Motor neuron (in vitro differentiated cells): ENCODE measurements at places on chromosomes 5 and 9. TPM values are rescaled to one million over a fixed set of nuclear protein-coding genes. Genes with fewer than 3 reads are reported as not detected.
A peak's percentile ranks its signal among the peaks of the same experiment; 100 is the strongest.

GRCh38 chr5:33761139-33761538 lies 130.7 kb downstream of the ADAMTS12 start:
- ATAC-seq, result peak; percentile 91

The CD72 gene
- 0.72 and 5.9 TPM in 2 replicates for total RNA-seq

- no peak for ATAC-seq
These were observed 9.7 kb upstream of the C9orf152 start for GRCh38 chr9:110217656-110218099.

The NUTM2G gene
- total RNA-seq, result 0.63 and 0.77 TPM in 2 replicates

DNA sequence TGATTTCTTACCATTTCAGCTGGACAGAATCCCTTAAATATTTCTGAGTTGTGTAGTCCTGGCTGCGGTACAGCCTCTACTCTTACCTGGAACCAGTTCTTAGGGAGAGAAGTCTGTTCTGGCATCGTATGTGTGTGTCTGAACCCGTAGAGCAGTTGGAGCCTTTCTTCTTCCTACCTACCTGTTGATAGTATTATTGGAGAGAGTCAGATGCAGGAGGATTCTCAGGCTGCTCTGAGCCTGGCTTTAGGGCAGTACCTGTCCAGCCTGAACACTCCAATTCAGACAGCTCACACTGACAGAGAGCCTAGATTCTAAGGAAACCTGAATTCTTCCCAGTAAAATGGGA lies 190.1 kb downstream of the CD180 start:
- ATAC-seq, result no peak

The NHP2 gene
- total RNA-seq, result 260 and 290 TPM in 2 replicates

DNA sequence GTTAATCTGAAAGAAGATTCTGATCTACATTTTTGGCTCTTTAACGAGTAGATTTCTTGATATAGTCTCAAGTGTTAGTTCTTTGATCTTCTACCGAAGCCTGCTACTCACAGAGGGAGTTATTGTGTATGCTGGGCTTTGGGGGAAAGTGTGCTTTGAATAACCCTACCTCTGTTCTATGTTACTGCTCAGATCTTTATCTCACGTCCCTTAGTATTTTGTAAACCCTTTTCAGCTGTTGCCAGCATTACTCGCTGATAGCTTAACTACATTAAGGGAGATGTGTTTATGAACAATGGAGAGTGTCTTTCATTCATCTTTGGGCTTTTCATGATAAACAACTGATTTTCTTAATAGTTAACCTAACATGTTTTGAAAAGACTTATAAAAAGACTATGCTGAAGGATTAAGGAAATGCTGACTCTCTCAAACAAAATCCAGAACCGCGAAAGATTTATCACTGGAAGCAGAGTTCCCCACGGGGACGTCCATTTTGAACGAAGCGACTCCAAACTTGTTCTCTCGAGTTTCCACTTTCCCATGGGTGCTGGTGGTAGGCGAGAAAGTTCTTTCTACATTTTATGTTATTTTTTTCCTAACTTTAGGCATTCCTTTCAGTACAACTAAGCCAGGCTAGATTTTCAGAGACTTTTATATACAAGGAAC lies 27.9 kb upstream of the ALDH1A1 start:
- no peak for ATAC-seq

The ENG gene
- total RNA-seq, result 0.21 and 0.41 TPM in 2 replicates

The GRXCR2 gene
- not detected in 2 replicates for total RNA-seq

- ATAC-seq, result no peak
These were observed 102.7 kb upstream of the MIER3 start for GRCh38 chr5:57054671-57055070.

The ADGRD2 gene
- 3.0 TPM in 1 of 2 replicates, not detected in the other for total RNA-seq

The EIF4E1B gene
- 0.54 and 0.75 TPM in 2 replicates for total RNA-seq

The IL31RA gene
- total RNA-seq, result 0.05 and 0.25 TPM in 2 replicates

The CTXN3 gene
- total RNA-seq, result not detected in 2 replicates

The DAB2IP gene
- 27.7 and 33.2 TPM in 2 replicates for total RNA-seq

- ATAC-seq, result peak; percentile 71
These were observed 54.3 kb downstream of the EHMT1 start for GRCh38 chr9:137672907-137673791.

DNA sequence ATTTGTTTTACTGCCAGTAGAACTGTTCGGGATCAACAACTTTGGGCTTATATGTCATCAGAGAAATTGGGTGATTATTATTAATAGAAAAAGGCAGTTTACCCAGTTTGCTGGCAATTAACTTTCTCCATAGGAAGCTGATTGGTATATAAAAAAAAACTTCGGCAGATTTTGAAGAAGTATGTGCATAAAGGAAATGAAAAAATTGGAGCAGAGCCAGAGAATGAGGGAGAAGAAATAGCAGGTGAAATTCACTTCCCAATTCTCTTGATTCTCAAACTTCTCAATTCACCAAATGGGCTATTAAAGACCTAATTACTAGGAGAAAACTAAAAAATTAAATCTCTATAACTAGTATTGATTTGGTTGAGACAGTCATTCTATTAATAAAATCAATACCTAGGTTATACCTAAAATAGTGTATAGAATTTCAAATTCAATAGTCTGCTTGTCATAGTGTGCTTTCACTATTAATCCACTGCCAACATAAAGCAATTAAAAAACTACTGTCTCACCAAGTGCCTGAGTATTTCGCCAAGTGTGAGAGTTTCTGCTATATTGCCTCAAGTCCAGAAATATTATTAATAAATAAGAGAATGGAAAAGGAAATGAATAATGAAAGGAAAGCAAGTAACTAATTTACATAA lies 47.5 kb downstream of the STX17 start:
- no peak for ATAC-seq

GRCh38 chr5:122545986-122546385 lies 228.9 kb upstream of the SNX2 start:
- ATAC-seq, result no peak

DNA sequence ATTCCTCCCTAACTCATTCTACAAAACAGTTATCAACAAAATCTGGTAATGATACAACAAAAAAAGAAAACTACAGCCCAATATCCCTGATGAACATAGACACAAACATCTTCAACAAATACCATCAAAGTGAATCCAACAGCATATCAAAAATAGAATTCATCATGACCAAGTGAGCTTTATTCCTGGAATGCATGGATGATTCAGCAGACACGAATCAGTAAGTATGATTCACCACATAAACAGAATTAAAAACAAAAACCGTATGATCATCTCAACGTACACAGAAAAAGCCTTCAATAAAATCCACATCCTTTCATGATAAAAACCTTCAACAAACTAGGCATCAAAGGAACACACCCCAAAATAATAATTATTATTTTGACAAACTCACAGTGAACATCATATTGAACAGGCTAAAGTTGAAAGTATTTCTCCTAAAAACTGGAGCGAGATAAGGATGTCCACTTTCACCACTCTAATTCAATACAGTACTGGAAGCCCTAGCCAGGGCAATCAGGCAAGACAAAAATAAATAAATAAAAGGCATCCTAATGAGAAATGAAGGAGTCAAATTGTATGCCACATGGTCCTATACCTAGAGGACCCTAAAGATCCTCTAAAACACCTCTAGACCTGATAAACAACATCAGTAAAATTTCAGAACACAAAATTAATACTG lies 305.1 kb upstream of the RGMB start:
- ATAC-seq, result no peak
